ENCODE measurements at places on chromosomes 12 and 14.

GRCh38 chr14:83883732-83884131, 1646.2 kb upstream of the FLRT2 start:
- no peak for DNase-seq

DNA sequence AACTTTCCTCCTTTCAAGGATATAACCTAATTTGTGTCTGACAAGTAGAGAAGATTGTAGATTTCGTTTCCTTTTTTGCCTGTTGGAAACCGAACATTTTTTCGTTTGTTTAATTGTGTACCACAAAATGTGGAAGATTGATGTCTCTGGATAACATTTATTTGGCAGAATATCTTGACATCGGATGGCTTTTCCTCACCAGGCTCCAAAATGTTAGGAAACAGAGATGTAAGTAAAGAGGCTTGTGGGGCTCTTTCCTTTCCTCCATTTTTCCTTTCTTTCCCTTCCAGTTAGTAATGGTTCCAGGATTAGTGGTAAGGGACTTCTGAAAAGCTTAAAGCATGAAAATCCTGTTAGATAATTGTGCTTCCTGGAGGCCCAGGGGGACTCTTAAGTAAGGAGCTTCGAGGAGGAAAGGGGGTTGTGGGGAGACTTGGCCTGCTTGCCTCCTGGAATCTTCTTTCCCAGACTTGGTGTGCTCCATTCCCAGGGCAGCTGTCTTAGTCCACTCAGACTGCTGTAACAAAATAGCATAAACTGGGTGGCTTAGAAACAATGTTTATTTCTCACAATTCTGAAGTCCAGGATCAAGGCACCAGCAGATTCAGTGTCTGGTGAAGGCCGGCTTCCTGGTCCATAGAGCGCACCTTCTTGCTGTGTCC, 243.1 kb upstream of the PWP1 start:
- DNase-seq, result no peak

DNA sequence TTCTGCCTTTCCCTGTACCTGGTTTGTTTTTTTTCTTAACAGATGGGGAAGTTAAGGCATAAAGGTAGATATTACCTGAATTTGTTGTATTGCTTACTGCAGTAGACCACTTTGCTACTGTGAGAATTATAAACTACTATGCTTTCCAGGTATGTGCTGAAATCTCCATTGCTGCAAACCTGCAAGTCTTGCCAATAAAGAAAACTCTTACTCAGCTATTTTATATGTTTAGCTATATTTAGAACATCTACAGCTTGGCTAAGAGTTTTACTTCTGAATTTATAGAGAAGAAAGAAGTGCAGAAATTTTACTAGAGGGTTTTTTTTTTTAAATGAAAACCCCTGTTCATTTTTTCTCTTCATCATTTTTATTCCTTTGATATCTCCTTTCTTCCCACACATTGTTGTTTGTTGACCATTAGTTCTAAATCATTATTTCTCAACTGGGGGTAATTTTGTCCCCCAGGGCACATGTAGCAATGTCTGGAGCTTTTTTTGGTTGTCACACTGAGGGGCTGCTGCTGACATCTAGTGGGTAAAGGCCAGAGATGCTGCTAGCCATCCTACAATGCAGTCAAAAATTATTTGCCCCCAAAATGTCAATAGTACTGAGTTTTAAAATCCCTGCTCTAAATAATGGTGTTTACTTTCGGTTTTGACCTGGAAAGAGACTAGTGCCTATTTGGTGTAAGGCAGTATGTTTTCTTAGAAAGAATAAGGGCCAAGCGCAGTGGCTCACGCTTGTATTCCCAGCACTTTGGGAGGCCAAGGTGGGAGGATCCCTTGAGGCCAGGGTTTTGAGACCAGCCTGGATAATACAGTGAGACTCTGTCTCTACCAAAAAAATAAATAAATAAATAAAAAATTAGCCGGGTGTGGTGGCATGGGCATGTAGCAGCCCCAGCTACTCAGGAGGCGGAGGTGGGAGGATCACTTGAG, 48.6 kb downstream of the PCNX1 start:
- peak; percentile 41 for DNase-seq

DNA sequence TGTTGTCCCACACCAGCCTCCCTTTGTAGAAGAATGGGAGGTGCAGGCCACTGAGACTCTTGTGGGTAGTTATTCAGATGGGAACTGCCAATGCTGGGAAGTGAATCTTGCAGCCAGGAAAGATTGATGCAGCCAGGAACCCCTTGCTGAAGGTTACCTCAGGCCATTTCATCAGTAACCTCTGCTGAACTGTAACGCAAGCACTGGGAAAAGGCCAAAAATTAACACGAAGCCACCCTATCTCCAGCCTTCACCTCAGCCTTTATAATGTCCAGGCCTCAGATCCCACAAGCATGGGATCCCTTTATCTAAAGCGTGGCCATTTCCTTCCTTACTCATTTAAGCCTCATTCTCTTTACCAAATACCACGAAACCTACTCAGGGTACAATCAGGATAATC, 211.1 kb downstream of the SPTSSA start:
- no peak for DNase-seq

- DNase-seq, result no peak
Measured at GRCh38 chr12:123242116-123242904, 9.1 kb downstream of the MTRFR start.

DNA sequence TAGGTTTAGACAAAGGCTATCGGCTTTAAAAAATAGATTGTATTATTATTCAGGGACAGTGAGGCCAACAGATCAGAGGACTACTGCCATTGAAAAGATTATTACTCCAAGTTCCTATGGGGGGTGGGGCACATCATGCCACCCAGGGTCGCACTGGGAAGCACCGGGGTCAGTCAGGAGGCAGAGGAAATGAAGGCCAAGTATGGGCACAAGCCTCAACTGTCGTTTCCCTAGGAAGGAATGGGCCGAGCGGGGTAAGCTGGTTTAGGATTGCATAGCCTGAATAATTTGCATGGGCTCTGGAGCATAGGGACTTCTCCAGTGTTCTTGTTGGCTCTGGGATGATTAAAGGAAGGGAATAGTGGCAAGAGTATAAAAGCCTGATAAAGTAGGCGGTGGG, 205.3 kb downstream of the NOVA1 start:
- DNase-seq, result no peak

GRCh38 chr12:26691234-26691970, 141.6 kb downstream of the ITPR2 start:
- no peak for DNase-seq

- no peak for DNase-seq
Measured at GRCh38 chr12:115683240-115683780, 594.2 kb downstream of the MED13L start.

GRCh38 chr12:33296529-33296928, 143.1 kb downstream of the SYT10 start:
- no peak for DNase-seq

- DNase-seq, result no peak
Measured at GRCh38 chr12:76329159-76329558, 19.1 kb downstream of the BBS10 start.

DNA sequence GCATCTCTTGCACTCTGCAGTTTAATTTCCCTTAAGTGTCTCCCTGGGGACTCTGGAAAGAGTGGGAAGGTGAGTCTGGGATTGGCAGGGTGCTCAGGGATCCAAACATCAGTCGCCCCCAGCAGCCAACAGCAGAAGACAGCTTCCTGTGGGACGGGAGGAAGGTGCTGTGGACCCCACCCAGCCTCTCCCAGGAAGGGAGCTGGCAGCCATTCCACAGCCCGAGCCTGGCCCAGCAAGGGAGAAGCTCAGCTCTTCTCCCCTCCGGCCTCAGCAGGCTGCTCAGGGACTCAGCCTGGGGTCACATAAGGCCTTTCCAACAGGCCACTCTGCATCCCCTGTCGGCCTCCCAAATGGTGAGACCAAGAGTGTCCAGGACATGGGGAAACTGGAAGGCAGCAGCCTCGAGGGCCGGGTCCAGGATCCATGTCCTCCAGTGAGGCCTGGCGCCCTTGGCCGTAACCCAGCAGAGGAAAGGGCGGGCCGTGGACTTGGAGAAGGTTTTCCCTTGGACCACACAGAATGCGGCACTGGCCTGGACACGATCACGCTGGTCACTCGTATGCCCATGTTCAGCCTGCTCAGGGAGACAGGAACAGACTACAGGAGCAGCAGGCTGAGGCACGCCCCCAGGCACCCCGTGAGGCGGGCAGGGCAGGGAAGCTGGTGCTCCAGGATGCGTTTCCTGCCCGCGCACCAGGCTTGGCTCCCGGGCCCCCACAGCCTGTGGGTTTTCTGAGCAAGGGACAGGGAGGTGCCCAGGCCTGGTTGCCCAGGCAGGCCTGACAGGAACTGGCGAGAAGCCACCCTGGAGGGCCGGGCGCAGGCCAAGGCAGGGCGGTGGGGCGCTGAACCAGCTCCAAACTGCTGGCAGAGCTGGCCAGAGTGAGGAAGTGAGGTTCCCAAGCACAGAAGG, 3.5 kb downstream of the XRCC3 start:
- DNase-seq, result no peak

DNA sequence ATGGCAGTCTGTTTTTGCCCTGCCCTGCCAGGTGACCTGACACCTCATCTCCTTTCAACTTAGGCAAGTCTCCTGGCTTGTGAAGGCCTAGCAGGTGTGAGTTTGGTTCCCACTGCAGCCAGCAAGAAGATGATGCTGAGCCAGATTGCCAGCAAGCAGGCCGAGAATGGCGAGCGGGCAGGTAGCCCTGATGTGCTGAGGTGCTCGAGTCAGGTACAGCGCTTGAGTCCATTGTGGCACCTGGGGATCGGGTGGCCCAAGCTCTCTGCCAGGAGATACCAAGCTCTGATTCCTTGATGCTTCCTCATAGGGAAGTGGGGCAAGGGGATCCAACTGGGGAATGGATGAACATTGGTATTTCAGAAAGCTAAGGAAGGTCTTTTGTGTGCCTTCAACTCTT, 4.1 kb upstream of the CSAD start:
- no peak for DNase-seq

DNA sequence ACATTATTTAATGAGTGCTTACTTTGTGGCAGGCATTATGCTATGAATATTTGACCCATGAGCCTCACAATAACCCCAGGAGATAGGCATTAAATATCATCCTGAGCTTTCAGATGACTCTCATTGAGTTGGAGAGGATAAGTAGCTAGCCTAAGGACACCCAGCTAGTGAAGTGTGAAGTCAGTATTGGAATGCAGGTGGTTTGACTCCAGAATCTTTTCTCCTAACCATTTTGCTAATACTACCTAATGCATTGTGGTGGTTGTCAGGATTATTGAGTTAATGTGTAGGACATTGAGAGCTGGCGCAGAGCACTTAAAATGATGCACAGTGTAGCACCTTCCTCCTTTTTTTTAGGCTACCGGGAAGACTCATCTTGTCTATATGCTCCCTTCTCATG, 3.8 kb upstream of the CDKL1 start:
- no peak for DNase-seq

DNA sequence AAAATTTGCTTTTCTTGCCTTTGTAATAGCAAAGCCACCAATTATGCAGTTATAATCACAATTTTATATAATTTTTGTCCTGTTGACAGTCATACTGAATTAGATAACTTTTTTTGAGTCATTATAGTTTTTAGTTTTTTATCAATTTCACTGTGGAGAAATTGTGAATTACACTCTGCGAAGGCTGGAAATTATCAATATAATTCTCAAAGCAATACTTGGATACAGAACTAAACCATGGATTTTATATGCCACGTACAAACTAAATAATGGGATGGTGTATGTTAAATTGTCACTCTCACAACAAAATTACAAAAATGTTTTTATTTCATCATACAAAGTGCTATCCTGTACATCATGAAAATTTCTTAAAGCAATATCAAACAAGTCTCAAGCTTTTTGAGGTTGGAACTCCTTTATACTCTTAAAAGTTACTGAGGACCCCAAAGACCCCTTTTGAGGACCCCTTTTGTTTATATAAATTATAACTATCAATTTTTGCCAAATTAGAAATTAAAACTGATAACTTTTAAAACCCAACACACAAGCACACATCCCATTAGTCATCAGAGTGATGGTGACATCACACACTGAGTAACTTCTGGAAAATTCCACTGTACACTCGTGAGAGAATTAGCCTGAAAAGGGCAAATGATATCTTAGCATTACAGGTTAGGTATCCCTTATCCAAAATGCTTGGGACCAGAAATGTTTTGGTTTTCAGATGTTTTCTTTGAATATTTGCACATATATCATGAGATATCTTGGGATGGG, 19.8 kb upstream of the AQP2 start:
- no peak for DNase-seq

DNA sequence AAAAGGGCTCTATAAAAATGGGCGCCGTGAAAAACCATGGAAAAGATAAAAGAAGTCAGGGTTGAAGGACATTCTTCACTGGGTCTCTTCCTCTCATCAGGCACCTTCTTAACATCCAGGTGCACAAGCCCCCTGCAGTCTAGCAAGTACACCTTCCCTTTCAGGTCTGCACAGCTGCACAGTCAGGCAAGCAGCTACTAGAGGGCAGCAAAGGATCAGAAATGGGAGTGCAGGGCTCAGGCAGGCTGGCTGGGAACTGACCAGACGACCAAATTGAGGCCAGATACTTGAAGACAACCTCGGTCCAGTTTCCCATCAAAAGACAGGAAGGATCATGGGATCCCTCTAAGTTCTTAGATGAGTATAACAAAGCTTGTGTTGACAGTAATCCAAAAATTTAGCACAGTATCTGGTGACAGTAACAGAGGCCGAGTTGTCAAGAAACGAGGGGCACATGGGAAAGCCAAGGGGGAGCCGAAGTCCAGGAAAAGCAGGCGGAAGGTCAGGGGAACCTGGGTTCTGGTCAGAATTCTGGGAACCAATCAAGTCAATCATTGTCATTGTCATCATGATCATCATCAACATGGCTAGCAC, 10.1 kb upstream of the GRIP1 start:
- peak; percentile 7 for DNase-seq

- DNase-seq, result no peak
Measured at GRCh38 chr12:122955156-122955555, 11.1 kb downstream of the ABCB9 start.

GRCh38 chr12:92108651-92109050, 37.0 kb downstream of the BTG1 start:
- no peak for DNase-seq

GRCh38 chr12:63996556-63996955, 152.1 kb downstream of the SRGAP1 start:
- no peak for DNase-seq

DNA sequence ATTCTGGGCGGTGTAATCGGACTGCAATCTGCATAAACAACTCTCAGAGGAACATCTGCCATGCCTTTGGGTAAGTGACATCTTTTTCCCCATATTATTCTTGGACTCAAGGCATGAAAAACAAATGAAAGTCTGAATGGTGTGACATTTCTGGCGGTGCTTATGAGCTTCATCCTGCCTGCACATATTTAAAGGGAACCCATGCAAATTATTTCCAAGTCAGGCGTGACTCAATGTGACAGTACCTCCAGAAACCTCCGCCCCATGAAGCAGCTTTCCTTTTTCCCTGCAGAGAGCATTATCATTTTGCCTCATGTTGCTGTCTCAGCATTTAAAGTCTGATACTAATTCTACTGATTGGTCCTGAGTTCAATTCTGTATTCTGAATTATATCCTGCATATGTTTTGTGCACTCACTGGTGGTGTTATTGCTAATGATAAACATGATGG, 585.4 kb downstream of the SNAPC1 start:
- no peak for DNase-seq

GRCh38 chr14:68733086-68733914, 59.6 kb downstream of the ZFP36L1 start:
- DNase-seq, result no peak

Measured in stimulated activated CD4-positive, alpha-beta T cell treated with anti-CD3 and anti-CD28 coated beads, Interleukin-2, amount 100 ng/mL, for 24 hours (primary cell).